ENCODE measurements at places on chromosomes 1 and 21. TPM values are rescaled to one million over a fixed set of nuclear protein-coding genes. Genes with fewer than 3 reads are reported as not detected.

DCST2 gene
- not detected for total RNA-seq

VWA5B1 gene
- 0.22 TPM for total RNA-seq

COA7 gene
- total RNA-seq = 10.6 TPM

GLMN gene
- 5.6 TPM for total RNA-seq

DNAH14 gene
- 7.7 TPM for total RNA-seq

SYT14 gene
- total RNA-seq = 0.04 TPM

ATP6V0B gene
- total RNA-seq = 108 TPM

LBR gene
- 15.3 TPM for total RNA-seq

PTPRF gene
- 27.7 TPM for total RNA-seq

PLA2G2F gene
- total RNA-seq = not detected

LCE6A gene
- total RNA-seq = not detected

All from right atrium auricular region (tissue), 2 donors.